NCI-H2171 (cell line): ENCODE measurements at places on chromosomes 16 and 17.
A peak's percentile ranks its signal among the peaks of the same experiment; 100 is the strongest.

DNA sequence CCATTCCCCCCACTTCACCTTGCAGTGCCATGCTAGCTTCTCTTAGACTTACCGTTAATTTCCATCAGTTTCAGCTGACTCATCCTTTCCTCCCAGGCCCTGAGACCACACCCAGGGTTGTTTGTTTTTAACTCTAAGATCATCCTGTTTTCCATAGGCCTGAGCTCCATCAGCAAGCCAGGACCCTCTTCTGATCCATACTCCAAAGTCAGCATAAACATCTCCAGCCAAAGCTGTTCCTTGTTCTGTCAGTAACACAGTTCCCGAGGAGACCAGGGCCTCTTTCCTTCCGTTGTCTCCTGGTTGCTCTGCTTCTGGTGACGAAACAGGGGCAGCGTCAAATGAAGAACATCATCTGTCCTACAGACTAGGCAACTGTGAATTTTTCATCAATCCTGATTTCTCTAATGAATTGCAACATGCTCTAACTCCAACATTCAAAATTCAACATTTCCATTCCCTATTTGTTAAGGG is 83.8 kb upstream of the HNF1B start:
- DNase-seq: no peak

- DNase-seq: no peak
Measured at GRCh38 chr17:79131701-79132100, 57.1 kb downstream of the ENGASE start.

GRCh38 chr16:55257966-55258613 is 65.9 kb upstream of the IRX6 start:
- no peak for DNase-seq

DNA sequence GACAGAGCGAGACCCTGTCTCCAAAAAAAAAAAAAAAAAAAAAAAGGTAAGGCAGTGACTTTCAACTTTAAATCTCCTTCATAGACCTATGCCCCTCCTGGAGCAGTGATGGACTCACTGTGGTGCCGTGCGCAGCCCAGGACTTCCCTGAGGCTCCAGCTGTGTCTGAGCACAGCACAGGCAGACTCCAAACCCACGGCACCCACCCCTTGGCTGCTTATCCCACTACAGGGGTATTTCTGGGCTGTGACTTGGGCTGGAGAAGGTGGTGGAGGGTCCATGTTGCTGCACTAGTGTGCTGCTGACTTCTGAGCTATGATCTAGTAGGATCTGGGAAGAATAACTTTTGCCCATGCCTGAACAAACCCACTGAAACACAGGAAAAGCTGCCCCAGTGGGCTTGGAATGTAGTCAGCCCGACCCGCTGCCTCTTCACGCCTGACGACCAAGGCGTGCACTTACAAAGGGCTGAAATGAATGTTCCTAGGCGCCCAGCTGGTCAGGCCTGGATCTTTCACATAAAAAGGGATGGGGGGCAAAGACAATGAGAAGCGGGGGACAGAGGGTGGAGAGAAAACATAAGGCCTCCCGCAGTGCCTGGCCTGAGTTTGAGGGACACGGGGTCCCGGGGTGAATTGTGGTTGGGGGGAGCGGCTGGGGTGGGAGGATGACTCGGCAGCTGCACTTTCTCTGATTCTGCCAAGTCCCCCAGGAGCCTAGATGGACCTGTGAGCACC is 83.0 kb downstream of the IRF8 start:
- DNase-seq: no peak

DNA sequence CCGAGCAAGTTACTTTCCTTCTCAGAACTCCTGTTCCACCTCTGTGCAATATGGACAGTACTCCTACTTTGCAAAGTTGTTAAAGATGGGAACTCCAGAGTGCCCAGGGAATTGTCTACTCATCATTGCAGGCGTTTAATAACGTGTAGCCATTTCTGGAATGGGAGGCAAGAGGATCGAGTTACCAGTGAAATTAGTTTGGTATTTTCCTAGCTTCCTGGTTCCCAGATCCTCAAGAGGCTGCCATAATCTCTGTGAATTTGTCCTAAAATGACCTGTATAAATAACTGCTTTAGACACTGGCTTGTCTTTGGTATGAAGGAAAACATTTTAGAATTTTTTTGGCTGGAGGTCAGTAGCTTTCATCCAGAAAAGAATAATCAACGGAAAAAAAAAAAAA is 27.7 kb downstream of the WWOX start:
- no peak for DNase-seq

DNA sequence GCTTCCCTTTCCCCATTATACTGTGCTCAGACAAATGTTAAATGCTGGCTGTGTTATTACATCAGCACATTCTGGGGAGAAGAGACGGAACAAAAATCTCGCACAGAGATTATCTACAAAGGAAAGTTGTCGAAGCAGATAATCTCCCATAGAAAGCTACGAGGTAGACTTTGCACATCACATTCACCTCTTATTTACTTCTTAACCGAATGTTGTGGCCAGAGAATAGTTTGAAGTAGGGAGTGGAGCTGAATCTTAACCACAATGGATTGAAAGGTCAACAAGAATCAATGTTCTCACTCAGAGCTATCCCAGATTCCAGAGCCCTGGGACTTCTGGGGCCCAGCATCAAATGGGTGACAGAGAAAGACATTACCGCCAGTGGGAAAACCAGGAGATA is 28.4 kb upstream of the LONP2 start:
- DNase-seq: no peak

- DNase-seq: no peak
Measured at GRCh38 chr16:80852261-80852872, 48.0 kb upstream of the CDYL2 start.

- DNase-seq: no peak
Measured at GRCh38 chr16:27827765-27828164, 235.7 kb downstream of the GSG1L start.

DNA sequence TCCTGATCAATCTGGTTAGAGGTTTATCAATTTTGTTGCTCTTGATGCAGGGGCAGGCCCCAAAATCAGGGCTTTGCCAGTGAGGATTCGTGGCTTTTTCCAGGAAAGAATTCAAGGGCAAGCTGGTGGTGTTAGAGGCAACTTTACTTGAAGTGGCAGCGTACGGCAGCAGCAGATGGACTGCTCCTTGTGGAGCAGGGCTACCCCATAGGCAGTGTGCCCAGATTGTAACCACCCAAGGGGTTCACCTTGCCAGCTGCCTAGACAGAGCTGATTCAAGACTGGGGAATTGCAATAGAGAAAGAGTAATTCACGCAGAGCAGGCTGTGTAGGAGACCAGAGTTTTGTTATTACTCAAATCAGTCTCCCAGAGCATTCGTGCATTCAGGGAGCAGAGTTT is 16.7 kb downstream of the DRC7 start:
- DNase-seq: peak; percentile 88

- DNase-seq: peak; percentile 46
Measured at GRCh38 chr17:41687828-41688640, 651 bp upstream of the EIF1 start.

- peak; percentile 94 for DNase-seq
Measured at GRCh38 chr17:80109713-80110446, 8.5 kb downstream of the GAA start.

DNA sequence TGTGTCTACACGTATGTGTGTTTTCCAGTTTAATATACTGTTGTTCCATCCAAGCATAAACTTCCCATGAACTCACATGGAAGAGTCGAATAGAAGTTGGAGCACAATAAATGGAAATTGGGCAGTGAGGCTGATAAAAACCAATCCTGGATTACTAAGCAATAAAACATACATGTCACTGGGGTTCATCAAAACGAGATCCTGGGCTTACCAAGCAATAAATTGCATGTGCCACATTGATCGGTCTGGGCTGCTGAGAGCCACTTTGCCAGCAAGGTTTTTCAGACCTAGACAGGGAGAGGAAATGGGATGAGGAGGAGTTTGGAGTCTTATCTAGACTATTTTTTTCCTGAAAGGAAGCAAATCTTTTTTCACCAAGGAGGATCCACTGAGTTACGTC is 322.3 kb upstream of the C16orf82 start:
- DNase-seq: no peak

DNA sequence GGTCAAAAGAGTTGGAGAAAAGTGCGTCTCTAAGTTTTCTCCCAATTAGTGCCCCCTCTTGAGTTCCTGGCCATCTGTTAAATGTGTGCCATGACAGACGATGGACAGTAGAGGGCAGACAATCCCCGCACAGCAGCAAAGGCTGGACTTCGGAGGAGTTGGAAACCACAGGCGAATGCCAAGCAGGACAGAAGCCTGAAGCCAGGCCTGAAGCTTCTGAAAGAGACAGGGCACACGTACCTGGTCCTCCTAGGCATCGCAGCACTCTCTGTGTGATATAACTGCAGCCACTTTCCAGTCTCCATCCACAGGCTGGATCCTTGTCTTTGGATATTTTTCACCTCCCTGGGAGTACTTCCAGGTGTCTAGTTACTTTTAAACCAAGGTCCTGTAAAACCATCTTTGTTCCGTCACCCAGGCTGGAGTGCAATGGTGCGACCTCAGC is 14.5 kb downstream of the C17orf100 start:
- DNase-seq: no peak

DNA sequence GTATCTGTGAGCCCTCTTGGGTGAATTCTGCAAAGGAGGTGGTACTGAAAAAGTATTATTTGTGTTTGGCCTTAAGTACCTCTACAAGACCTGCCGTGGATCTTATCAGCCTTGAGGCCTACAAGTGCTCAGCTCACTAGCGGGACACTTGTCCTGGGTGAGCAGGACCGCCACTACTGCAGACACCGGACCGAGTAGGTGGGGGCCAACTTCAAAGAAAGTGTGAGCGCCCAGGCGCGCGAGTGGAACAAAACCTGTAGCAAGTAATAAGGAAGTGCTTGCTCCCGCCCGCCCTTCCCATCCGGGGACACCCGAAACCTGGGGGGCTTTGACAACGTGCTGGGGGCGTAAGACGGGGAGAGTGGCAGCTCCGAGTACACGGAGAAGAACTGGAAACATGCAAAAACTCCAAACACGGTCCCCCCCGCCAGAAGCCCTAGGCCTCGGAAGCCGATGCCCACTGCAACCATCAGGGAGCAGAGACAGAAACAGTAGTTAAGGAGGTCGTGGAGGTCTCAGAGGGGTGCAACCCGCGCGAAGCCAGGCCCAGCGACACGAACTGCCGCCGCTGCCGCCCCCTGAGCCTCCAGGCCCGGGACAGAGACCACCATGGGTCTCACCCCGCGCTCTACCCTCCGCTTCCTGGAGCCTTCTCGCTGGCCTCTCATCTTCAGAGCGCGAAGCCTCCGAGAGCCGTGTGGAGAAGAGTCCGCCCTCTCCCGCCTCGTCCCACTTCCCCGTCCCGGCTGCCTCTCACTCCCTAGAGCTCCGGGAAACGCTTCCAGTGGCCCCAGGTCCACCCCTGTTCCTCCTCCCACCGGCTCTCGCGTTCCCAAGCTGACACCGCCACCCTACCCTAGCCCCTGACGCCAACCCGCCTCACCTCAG is 537 bp downstream of the CNOT1 start:
- peak; percentile 68 for DNase-seq

DNA sequence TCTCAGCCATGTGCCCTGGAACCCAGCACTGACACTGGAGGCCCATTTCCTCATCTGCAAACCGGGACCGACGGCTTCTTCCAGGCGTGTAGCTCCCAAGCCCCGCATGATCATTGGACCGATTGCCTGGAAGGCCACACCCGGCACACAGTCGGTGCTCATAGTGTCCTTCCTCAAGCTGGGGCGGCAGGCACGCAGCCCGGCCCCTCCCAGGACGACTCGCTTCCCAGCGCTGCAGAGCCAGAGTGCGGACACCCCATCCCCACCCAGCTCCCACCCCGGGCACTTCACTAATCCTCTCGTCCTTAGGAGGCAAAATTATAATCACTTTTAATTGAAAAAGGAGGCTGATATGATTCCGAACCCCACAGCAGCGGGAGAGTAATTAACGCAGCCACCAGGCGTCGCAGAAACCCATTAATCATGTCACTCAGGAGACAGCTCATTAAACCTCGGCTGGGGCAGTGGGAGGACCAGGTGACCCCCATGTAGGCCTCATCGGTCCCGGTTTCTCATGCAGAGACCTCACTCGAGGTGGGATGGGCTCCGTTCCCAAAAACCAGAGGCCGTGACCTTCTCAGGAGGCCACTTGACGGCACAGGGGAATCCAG is 33.1 kb downstream of the ZNF469 start:
- peak; percentile 26 for DNase-seq

DNA sequence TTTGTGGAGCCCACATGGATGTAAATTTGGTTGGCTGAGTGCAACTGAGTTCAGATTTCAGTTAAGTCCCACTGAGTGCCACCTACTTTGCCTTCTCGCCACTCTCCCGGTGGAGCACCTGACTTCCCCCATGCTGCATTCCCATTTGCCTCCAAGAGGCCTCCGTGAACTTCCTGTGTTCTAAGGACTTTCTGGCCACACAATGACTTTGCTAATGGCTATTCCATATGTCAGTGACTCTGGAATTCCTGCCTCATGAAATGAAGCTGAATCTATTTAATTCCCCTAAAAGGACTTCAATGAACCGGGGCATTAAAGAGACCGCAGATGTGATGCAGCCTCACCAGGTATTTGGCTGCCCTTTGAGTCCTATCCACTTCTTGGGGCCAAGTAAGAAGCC is 29.9 kb downstream of the ABCC12 start:
- no peak for DNase-seq

DNA sequence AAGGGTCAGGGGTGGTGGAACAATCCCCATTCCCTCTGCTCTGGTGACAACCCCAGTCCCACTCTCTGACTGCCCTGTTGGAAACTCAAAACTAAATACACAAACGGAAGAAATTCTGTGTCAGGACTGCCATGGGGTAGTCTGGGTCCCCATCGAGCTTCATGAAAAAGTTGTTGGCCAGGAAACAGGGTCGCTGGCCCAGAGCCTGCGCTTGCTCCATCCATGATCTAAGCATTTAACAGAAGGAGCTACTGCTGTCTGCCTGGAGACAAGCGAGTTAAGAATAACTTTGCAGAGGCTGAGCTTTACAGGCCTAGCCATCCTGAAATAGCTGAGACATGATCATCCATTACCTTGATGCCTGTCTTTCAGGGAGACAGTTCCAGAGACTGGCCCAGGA is 32.4 kb upstream of the MYH10 start:
- no peak for DNase-seq

DNA sequence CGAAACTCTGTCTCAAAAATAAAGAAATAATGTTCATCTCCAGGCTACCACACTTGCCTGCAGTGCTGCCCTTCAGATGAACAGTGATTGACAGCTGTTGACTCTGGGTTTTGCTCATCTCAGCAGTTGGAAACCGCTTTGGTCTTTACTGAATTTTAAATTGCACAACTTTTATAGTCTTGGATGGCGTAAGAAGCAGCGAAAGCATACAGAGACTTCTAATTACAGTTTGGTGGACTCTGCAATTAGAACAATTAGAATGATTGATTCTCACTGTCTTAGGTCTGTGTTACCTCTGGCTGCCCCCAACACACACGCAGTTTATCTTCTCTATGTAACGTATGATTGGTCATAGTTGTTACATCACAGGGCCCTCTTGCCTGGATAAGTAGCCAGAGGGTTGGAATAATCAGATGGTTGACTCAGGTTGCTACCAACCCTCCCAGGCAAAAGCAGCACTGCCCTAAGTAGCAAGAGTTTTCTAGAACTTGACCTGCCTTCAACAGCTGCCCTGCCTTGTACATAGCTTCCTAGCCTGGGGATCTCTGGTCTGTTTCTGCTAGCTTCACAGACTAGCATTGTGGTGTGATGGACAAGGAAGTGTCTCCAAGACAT is 1.9 kb upstream of the NAT9 start:
- DNase-seq: no peak
